Activated CD4-positive, alpha-beta T cell treated with anti-CD3 and anti-CD28 coated beads for 4 hours (primary cell): ENCODE measurements at places on chromosomes 5 and 9.

DNA sequence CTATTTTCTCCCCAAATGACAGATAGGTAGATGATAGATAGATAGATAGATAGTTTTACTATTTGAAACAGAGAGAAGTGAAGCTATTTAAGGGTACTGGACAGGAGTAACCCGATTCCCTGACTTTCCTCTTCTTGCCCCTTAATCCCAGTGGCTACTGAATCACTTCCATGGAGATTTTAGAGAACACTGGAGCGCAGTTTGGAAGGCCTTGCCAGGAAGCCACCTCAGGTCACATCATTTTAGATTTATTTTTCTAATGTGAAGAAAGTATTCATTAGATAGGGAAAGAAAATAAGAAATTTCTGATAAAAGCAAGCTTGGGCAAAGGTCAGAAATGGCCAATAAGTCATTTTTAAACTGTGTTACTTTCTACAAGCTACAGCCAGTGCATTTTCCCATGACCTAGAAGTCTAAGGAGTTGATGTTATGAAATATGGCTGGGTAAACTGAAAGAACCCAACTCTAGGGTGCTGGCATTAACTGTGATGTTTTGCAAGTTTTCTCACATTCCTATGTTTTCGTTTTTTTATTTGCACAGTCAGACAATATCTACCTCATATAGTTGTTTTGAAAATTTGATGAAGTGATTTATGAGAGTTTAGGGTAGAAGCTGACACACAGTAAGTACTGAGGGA, 544.7 kb upstream of the PTGER4 start:
- no peak for DNase-seq

- DNase-seq, result no peak
These were observed 248.7 kb downstream of the LURAP1L start for GRCh38 chr9:13023498-13023897.

DNA sequence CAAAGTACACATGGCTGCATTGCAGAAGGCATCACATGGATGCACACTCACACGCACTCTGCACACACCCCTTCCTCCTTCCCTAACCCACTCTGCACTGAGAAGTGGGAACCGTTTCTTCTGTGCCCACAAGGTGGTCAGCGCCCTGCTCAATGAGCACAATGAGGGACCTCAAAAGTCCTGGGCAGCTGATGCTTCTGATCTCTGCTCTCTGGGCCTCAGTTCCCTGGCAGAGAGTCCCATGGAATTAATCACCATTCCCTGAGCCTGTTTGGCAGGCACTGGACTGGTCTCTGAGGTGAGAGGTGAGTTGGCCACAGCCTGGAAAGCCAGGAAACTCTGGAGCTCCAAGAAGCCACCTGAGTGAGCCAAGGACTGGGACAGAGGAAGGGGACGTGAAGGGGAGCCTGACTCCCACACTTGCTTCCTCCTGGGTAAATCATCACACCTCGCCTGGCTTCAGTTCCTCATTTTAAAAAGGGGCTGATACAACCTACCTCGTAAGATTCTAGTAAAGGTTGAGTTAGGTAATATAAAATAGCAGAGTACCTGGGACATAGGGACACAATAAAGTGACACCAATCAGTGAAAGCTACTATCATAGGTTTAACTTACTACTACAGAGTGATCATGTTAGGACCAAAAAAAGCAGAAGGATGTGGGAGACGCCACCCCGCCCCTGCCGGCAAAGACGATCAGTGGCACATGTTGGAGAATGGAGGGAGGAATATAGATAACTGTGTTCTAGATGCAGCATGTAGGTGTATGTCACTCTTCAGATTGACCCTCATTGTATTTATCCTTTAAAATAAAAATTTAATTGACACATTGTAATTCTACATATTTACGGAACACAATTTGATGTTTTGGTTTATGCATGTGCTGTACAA, 21.1 kb upstream of the IGFBPL1 start:
- DNase-seq, result no peak

GRCh38 chr5:159488516-159488915, 158.2 kb upstream of the IL12B start:
- no peak for DNase-seq

- DNase-seq, result no peak
These were observed 184.6 kb downstream of the KDM4C start for GRCh38 chr9:6942406-6942805.

DNA sequence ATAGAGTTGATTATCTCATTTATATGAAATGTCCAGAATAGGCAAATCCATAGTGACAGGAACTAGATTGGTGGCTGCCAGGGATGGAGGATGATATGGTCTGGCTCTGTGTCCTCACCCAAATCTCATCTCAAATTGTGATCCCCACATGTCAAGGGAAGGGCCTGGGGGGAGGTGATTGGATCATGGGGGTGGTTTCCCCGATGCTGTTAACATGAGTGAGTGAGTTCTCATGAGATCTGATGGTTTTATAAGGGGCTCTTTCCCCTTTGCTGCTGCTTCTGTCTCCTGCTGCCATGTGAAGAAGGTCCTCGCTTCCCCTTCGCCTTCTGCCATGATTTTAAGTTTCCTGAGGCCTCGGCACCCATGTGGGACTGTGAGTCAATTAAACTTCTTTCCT, 21.4 kb downstream of the EEIG1 start:
- DNase-seq, result no peak

- DNase-seq, result no peak
These were observed 739 bp downstream of the CARD9 start for GRCh38 chr9:136372561-136373299.

- no peak for DNase-seq
These were observed 9.1 kb downstream of the GNE start for GRCh38 chr9:36249189-36249588.

DNA sequence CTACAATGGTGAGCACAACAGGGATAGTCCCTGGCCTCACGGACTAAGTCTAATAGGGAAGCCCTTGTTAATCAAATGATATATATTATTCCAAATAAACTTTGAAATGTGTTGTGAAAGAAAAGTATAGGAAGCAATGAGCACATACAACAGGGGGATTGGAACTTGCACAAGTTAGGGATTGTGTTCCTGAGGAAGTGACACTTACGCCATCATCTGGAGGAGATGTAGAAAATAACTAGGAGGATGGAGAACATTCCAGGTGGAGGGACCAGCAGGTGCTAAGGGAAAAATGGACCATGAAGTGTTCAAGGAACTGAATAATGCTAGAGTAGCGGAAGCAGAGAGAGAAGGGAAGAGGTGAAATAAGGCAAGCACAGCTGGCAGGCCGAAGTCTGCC, 18.8 kb upstream of the RPS23 start:
- DNase-seq, result no peak

GRCh38 chr9:88218726-88219125, 80.5 kb upstream of the SPATA31C2 start:
- no peak for DNase-seq

DNA sequence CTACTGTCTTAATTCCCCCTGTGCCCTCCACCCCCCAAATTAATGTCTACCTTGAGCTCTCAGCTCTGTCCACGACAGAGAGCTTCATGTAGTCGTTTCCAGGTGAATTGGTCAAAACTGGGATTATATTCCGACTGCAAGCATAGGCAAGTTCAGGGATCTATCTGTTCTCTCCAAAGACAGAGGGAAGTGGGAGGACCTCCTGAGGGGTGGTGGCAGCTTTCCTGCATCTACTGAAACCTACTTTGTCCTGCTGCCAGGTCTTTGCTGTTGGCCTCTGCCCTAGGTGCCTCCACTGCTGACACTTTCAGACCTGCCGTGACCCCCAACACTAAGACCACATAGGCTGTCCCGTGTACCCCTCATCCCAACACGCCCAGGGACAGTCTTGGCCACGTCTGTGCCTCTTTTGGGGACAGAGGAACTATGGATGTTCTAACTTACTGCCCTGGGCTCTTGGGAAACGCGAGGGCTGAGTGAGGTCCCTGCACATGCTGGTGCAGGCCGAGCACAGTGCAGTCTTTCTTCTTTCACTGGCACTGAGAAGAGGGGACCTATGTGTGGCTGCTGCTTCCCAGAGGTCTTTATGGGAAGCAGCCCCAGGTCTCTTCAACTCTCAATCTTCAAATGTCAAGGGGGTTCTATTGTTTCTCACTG, 125.6 kb downstream of the NTRK2 start:
- DNase-seq, result no peak

DNA sequence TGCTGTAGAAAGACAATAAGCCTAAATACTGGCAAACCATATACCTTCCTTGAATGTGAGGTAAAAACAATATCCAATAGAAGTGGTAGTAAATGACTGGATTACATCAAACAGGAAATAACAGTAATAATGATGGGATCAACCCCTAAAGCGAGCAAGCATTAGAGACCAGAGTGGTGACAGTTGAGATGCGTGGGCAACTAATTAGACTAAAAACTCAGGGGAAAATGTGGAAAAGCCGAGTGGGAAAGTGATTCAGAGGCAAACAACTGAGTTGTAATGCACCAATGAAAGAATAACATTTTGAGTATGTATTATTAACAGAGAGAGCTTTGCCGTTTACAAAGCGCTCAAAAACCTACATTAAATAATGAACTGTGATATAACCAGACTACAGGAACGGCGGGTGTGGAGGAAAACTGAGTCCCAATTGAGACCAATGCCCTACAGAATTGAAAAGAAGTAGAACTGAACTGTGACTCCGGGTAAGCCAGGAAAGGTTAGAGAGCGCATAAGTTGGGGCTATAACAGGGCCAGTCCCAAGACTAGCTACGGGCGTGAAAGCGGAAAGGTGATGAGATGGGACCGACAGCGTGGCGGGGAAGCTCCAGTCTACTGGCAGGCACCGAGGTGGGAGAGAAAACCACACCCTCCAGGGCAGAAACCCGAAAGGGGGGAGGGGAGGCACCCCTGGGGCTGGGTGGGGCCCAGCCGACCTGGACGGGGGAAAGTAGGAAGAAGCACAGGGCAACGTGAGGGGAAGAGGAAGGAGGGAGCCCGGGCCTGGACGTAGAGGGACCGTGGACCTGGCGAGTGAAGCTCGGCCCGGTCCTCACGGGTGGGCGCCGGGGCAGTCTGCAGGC, 592 bp downstream of the UBAP2 start:
- DNase-seq, result peak; percentile 56

DNA sequence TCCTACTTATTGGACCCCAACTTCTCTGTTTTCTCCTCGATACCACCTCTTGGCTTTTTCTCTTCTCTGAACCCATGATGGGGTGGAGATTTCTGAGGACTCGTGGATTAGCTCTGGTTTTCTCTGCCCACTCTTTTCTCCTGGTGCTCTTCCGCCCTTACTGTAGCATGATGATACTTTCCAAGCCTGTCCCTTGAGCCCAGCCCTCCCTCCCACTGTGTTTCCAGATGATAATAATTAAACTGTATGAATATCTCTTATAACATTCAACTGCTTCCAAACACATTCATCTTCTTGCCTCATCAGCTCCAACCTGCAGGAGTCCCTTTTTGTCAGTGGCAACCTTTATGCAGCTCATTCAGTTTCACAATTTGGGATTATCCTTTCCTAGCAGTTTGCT, 494.2 kb upstream of the KLF4 start:
- no peak for DNase-seq

- DNase-seq, result no peak
These were observed 561.1 kb downstream of the PDE4D start for GRCh38 chr5:59332236-59332973.

- no peak for DNase-seq
These were observed 45.4 kb upstream of the CAST start for GRCh38 chr5:96616801-96617200.

- DNase-seq, result no peak
These were observed 14.2 kb upstream of the CAST start for GRCh38 chr5:96648023-96648422.

- DNase-seq, result no peak
These were observed 184.5 kb downstream of the FBN2 start for GRCh38 chr5:128353441-128354107.

GRCh38 chr5:142671266-142671665, 14.6 kb downstream of the FGF1 start:
- DNase-seq, result no peak

DNA sequence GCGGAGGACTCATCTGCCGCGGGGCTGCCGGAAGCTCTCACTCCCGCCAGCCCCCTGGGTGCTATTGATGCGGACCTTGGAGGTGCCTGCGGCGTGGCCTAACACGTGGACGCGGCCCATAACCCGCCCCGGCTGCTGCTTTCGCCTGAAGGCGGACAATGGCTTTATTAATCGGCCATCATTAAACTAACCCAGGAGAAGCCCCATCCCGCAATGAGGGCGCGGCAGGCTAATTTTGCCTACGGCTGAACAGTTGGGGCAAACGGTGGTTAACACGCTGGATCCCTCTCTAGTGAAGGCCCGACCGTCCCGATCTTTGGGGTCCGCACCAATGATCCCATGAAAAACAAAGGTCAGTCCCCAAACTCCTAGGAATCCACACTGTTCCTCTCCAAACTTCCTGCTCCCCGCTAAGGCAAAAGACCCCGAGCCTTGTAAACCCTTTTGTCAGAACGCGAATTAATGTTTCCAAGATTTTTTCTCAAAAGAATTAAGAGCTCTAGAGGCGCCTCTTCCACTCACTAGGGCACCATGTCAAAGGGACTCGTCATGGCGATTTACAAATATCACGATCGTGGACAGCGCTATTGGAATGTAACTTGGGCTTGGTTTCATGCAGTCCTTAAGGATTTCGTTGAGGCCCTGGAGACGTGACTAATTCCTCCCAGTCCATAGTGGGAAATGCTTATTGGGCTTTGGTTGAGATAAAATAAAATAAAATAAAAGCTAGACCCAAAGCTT, 193.1 kb downstream of the MEF2C start:
- DNase-seq, result no peak
